ENCODE measurements at places on chromosomes 1 and 21. TPM values are rescaled to one million over a fixed set of nuclear protein-coding genes. Genes with fewer than 3 reads are reported as not detected.
A peak's percentile ranks its signal among the peaks of the same experiment; 100 is the strongest.

GRCh38 chr1:248686815-248687214 lies 15.8 kb downstream of the OR14I1 start:
- H3K4me1 ChIP-seq: no peaks in the 10 kb centered on the region
- DNase-seq: no peak
- H3K27ac ChIP-seq: no peak overlapping the region
- no peak overlapping the region for H3K4me3 ChIP-seq

- H3K4me3 ChIP-seq: no peak overlapping the region
- H3K27ac ChIP-seq: no peak overlapping the region
- no peaks in the 10 kb centered on the region for H3K36me3 ChIP-seq
- no peaks in the 10 kb centered on the region for H3K4me1 ChIP-seq
- no peak for DNase-seq
Measured at GRCh38 chr1:162342452-162342983, 34.1 kb downstream of the SPATA46 start.

DNA sequence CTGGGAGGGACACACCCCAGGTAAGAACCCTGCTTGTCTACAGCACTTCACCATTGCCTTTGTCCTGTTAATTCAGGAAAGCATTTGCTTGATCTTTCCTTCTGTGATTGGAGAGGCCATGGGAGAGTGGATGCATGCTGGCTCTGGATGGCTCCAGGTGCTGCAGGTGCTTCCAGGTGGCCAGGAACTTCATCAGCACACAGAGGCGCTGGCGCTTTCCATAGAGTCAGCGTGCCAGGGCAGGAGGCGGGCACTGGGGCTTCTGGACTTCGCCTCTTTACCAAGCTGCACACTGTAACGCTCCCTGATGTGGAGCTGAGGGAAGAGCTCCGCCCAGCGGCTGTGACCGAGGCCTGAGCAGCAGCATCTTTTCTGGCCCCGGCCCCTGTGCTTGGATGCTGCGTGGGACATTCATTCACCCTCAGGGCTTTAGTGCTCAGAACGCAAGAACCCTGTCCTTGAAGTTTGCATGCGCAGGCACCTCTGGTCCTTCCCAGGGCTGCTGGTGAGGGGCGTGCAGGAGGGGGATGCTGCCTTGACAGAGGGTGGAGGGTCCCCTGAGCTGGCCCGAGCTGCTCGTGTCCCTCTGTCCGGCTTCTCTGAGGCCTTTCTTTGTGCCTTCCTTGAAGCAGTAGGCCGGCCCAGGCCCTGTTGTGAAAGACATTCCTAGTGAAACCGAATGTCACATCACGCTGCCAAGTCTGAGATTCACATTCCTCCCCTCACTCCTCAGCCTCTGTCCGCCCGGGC lies 1.6 kb upstream of the MX2 start:
- H3K4me3 ChIP-seq: no peak overlapping the region
- peak; percentile 64 for DNase-seq
- peak overlapping the region; percentile 97 for H3K27ac ChIP-seq
- H3K36me3 ChIP-seq: no peaks in the 10 kb centered on the region
- no peaks in the 10 kb centered on the region for H3K4me1 ChIP-seq

- no peak overlapping the region for H3K4me3 ChIP-seq
- no peak overlapping the region for H3K27ac ChIP-seq
- H3K4me1 ChIP-seq: no peaks in the 10 kb centered on the region
- no peak for DNase-seq
Measured at GRCh38 chr1:3258386-3259003, 189.5 kb downstream of the PRDM16 start.

The FAAP20 gene
- 29.9 TPM for total RNA-seq

DNA sequence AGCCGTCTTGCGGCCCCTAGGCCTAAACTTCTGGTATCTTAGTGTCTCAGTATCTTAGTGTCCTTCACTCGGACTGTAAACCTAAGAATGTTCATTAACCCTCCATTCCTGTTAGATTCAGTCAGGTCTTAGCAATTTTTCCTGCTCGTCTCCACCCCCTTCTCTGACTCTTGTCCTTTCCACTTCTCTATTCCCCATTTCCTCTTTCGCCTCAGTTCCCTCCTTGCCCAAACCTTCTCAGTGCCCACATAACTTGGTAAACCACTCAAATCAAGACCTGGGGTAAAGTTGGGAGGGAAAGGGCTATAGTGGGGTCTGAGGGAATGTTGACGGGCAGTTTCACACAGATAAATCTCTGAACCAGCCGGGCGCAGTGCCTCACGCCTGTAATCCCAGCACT lies 726 bp upstream of the FCER1G start:
- peaks cover 5% of the 10 kb centered on the region for H3K36me3 ChIP-seq
- no peaks in the 10 kb centered on the region for H3K4me1 ChIP-seq
- H3K27me3 ChIP-seq: no peaks in the 10 kb centered on the region
- DNase-seq: no peak
- no peak overlapping the region for H3K27ac ChIP-seq

DNA sequence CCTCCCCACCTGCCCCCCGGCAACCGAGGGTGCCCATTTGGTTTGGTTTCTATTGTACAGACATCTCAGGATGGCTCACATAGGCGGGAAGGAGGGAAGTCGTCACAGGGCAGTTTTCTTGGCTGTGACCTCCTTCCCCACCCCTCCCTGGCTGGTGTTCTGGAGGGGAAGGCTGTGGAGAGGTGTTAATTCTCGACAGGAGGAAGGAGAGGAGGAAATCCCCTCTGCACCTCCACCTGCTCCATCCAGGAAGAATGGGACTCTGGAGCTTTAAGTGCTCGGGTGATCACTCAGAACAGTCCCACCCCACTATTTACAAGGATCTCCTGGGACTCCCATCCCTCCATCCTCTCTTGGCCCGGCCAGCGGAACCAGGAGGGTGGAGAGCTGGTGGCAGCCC lies 7.6 kb downstream of the MEX3A start:
- no peak overlapping the region for H3K27ac ChIP-seq
- H3K27me3 ChIP-seq: no peaks in the 10 kb centered on the region
- no peak for DNase-seq
- no peaks in the 10 kb centered on the region for H3K36me3 ChIP-seq

DNA sequence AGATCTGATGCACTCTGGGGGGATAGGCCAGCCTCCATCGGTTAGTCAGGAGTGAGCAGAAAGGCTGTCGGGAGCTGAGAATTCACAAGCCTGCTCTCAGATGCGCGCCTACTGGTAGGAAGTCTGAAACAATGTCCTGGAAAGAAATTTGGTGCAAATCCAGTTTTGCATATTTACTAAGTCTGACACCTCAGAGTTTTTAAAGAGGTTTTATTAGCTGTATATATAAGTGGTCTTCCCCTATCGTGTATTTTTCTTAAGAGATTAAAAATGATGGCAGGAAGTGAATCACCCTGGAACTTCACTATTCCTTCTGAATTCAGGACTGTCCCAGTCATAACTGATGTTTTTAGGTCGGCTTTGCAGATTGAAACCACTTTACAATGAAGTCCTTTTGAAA lies 99.8 kb upstream of the C1orf105 start:
- H3K27ac ChIP-seq: peak overlapping the region; percentile 44
- no peak for DNase-seq
- H3K27me3 ChIP-seq: no peaks in the 10 kb centered on the region
- H3K4me3 ChIP-seq: no peak overlapping the region
- H3K36me3 ChIP-seq: no peaks in the 10 kb centered on the region

- peak overlapping the region; percentile 78 for H3K27ac ChIP-seq
- no peak for DNase-seq
- H3K4me1 ChIP-seq: no peaks in the 10 kb centered on the region
Measured at GRCh38 chr21:27429710-27430341, 462.9 kb upstream of the ADAMTS5 start.

GRCh38 chr1:84298684-84299535 lies 2.6 kb upstream of the SAMD13 start:
- peak overlapping the region; percentile 93 for H3K27ac ChIP-seq
- no peaks in the 10 kb centered on the region for H3K27me3 ChIP-seq
- H3K4me3 ChIP-seq: peak overlapping the region; percentile 74
- no peaks in the 10 kb centered on the region for H3K36me3 ChIP-seq

DNA sequence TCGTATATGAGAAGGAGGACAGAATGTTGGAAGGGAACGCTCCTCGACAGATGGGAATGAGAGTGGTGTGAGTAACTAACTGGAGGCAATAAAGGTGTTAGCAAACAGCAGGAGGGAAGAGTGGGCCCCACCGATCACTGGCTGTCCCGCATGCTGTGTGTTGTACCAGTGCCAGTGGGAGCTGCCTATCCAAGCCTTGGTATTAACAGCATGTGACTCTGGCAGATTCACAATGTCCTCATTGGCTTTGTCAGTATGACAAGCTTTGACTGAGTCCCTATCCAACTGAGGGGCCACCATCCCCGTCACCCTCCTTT lies 188.3 kb downstream of the NRIP1 start:
- H3K4me1 ChIP-seq: peaks cover 8% of the 10 kb centered on the region
- H3K27me3 ChIP-seq: no peaks in the 10 kb centered on the region
- no peak overlapping the region for H3K27ac ChIP-seq
- H3K4me3 ChIP-seq: no peak overlapping the region

Measured in breast epithelium (tissue), 4 donors.